ENCODE measurements at places on chromosomes 7 and 10.

DNA sequence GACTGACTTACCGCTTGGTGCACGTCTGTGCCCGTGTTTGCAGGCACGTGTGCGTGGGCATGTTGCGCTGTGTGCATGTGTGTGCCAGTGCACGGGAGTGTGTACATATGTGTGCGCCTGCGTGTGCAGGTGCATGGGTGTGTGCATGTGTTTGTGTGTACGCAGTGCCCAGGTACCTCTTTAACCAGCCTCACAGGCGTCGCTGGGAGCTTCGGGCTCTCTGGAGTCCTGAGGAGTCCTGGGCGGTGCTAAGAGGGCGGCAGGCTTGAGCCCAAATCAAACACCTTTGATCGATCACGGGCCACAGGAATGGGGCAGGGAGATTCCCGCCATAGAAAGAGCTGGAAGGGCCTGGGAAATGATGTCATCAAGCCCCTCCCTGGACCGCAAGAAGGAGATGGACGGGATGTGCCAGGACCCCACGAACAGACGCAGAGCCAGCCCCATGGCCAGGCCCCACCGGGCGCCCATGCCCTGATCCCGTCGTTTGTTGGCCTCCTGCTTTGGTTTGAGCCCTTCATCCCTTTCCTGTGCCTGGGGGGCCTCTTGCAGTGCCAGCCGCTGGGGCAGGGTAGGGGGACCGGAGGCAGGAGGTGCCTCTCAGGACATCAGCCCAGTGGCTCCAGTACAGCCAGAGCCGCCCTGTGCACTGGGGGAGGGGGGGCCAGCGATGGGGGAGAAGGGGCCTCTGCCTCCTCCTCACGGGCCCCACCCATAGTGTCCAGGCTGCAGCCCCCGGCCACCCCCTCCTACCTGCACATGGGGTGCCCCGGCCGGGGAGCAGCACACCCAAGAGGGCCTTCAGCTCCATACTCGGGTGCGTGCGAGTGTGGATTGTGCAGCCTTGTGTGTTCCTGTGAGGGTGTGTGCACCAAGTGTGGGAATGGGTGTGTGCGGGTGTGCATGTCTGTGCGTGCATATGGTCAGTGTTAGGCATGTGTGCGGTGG lies 5.8 kb downstream of the KNDC1 start:
- no peak for DNase-seq

DNA sequence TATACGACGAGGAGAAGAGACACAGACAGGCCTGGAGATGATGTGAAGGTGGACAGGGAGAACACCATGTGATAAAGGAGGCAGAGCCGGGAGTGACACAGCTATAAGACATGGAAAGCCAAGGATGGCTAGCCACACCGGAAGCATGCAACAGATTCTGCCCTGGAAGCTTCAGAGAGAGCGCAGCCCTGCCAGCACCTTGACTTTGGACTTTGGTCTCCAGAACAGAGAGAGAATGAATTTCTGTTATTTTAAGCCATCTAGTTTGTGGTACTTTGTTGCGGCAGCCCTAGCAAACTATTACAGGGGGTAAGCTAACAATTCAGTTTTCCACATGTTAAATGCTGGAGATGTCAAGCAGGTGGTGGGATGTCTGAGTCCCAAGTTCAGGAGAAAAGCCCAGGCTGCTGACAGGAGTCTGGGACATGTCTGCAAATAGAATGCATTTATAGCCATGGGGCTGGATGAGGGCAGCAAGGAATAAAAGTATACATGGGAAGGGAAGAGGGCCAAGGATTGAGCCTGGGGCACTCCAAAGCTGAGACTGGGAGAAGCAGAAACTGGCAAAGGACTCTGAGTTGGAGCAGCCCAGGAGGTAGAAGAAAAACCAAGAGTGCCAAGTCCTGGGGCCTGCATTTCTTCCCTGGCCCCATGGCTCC lies 65.1 kb downstream of the ATXN7L1 start:
- DNase-seq = no peak

DNA sequence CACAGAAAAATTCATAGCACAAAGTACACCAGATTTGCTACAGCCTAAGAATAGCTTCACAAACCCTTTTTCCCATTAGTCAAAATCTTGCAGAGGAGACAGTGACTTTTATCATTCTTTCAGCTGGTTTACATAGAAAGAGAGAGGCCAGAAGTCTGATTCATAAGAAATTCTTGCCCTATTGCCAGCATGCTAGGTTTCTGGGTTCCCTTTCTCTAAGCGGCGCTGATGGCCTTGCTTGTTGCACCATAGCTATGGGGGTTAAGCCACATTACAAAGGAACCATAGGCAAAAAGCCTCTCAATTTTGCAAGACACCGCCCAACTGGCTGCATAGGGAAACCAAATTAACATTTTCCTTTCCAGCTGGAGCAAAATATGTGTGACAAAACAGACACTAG lies 87.4 kb downstream of the ZNF467 start:
- peak; percentile 85 for DNase-seq

GRCh38 chr7:106222545-106222944 lies 62.2 kb downstream of the NAMPT start:
- DNase-seq = no peak

- DNase-seq = no peak
These were observed 30.1 kb downstream of the RBM33 start for GRCh38 chr7:155674556-155674955.

DNA sequence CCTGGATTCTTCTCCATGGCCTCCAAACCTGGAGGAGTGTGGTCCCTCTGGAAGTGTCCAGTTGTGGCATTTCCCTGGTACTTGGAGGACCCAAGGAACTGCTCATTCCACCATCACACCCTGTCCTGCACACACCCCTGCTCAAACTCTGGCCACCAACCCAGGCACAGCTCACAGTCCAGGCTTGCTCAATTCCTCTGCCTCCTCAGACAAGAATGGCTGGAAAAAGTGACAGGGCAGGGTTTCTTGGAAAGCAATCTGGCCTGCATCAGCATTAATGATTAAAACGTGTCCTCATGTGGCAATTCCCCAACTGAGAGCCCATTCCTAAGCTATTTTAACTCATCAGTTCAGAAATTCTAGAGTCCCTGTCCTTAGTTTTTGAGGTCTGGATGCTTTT lies 17.2 kb upstream of the TPST1 start:
- peak; percentile 50 for DNase-seq

DNA sequence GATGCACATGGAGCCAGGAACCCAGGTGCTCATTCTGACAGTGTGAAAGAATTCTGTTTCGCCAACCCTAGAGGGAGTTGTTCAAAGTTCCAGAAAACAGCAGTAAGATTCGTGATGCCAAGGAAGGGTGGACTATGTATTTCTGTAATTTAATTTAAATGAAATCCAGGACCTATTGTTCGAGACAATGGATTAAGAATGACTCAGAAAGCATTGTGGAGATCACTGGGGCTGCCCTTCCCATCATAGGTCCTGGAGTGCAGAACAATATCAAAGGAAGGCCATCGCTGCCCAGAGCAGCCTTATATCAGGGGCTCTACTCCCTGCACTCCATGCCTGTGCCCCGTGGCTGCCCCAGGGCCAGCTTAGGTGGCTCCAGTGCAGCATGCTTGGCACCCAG lies 32.1 kb upstream of the CALD1 start:
- no peak for DNase-seq

DNA sequence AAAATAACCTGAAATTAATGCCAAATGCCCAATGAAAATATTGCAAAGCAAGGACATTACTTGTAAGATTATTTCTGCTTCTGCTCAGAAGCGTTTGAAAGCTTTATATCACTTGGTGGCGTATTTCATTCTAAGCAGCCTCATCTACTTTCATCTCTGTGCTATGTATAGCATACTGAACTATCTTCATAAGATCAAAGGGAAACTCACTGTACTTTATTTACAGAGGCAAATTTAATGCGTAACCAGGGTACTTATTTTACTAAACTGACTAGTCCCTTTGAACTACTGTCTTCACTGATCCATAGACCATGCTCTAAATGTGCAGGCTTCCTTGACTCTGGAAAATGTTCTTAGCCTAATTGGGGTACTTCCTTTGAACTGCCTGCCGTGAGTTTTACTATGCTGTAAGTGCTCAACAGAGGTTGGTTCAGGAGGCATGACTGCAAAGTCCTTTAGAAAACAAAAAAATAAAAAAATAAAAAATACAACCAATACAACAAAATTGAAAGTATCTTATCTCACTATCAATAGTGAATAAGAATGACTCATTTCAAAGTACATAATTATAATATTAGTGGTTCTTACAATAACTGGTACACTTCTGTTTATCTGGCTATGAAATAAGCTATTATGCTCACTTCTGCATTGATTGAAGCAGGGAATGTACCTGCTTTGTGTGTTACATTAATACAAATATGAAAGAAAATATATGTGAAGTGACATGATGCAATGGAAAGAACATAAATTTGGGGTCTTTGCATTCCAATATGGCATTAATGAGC lies 41.0 kb upstream of the TSPAN12 start:
- DNase-seq = no peak

DNA sequence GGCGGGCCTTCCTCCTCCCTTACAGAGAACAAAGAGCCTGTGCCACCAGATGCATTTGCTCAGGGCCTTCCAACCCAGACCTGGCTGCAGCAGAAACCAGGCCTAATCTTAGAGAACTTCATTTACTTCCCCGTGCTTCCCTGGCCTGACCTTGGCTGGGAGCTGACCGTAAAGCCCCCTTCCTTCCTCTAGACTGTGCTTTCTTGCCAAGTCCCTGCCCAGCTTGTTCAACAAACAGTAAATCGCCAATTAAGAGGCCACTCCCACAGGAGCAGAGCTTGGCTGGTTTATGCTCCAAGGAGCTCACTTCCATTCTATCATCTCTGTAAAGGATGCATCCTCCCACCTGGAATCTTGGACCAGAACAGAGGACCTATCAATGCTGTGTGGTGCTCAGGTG lies 110.9 kb downstream of the COL13A1 start:
- peak; percentile 5 for DNase-seq

DNA sequence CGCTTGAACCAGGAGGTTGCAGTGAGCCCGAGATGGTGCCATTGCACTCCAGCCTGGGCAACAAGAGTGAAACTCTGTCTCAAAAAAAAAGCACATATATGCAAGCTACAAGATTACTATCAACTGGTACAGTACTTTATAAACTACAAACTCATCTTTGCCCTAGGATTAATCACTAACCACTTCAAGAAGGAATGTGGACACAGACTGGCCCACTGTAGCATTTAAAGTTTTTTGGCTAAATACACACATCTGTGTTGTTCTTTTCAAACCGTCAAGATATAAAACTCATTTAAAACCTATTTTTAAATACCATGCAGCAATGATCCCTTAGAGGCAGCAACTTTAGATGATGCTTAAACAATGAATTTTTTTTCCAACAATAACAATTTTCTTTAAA lies 205.4 kb downstream of the IMMP2L start:
- DNase-seq = no peak

Measured in amniotic epithelial cell (primary cell).